ENCODE measurements at places on chromosomes 12 and 14.
A peak's percentile ranks its signal among the peaks of the same experiment; 100 is the strongest.

DNA sequence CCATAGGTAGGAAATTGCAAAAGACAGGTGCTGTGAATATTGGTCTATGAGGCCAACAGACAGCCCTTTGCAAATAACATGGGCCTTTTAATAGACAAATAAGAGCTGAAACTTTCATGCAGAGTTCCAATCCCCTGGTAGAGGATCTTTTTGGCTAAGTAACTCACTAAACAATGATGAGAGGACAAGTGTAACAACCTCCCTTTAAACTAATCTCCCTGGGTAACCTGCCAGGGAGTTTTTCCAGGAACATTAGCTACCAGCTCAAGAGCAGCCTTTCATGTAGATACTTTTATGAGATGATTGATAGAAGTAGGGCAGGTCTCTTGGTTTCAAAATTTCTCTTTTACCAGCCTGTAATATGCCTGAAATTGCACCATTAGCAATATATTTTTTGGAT, 13.8 kb upstream of the CACNA1C start:
- no peak for DNase-seq

- DNase-seq = no peak
Observed at GRCh38 chr12:106127338-106128126, 11.2 kb downstream of the NUAK1 start.

DNA sequence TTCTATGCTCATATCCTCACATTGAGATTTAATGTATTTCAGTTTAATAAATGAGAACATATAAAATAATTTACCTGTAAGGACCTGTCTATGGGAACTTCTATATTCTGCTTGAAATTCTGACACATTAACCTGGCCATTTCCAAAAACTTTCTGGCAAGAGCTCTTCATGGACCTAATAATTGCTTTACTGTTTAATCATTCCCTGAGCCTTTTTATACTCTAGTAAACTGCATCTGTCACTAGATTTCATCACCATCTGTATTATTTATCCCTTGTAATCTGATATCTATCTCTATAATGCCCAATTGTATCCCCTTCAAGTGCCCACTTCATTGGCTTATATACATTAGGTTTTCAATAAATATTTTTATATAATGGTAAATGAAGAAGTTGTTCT, 327.7 kb downstream of the RAD51B start:
- no peak for DNase-seq

DNA sequence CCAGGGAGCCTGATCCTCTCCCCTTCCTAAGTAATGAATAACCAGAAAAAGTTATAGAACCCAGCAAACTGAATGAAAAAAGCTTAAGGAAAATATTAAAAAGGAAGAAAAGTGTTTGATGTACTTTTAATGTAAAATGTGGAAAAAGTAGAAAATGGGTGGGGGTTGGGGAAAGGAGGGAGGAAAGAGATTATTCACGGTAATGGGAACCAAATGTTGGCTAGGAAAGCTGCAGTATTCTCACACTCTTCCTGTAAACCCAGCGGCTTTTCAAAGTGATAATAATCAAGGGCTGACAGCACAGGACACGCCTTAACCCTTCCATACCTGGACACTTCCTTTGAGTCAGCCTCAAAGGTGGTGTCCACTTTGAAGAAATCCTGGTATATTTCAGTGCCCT, 139.2 kb downstream of the TGFB3 start:
- DNase-seq = no peak

- DNase-seq = no peak
Observed at GRCh38 chr12:52643233-52644077, 8.6 kb downstream of the KRT2 start.

- no peak for DNase-seq
Observed at GRCh38 chr12:113860950-113861349, 105.2 kb downstream of the RBM19 start.

- no peak for DNase-seq
Observed at GRCh38 chr14:21940887-21941856, 267.6 kb upstream of the OR4E1 start.

DNA sequence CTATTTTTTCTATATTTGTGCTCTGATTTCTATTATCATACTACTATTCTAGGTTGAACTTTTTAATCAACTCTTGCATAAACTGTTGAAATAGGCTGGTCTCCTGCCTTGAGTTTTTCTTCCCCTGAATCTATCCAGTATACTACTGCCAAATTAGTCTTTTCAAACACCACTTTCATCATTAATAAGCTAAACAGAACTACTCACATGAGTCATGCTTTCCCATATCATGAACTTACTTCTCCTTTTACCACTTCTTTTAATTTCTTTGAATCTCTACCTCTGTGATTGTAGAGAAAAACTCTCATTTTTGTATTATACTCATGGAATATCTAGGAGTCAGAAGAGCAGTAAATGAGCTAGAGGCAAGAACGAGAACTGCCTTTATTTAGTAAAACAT, 340.3 kb upstream of the PDE3A start:
- DNase-seq = no peak

GRCh38 chr12:26691234-26691970, 141.6 kb downstream of the ITPR2 start:
- DNase-seq = no peak

GRCh38 chr12:1282670-1283315, 291.8 kb downstream of the ERC1 start:
- DNase-seq = no peak

- peak; percentile 47 for DNase-seq
Observed at GRCh38 chr12:11553871-11554533, 95.5 kb upstream of the ETV6 start.

DNA sequence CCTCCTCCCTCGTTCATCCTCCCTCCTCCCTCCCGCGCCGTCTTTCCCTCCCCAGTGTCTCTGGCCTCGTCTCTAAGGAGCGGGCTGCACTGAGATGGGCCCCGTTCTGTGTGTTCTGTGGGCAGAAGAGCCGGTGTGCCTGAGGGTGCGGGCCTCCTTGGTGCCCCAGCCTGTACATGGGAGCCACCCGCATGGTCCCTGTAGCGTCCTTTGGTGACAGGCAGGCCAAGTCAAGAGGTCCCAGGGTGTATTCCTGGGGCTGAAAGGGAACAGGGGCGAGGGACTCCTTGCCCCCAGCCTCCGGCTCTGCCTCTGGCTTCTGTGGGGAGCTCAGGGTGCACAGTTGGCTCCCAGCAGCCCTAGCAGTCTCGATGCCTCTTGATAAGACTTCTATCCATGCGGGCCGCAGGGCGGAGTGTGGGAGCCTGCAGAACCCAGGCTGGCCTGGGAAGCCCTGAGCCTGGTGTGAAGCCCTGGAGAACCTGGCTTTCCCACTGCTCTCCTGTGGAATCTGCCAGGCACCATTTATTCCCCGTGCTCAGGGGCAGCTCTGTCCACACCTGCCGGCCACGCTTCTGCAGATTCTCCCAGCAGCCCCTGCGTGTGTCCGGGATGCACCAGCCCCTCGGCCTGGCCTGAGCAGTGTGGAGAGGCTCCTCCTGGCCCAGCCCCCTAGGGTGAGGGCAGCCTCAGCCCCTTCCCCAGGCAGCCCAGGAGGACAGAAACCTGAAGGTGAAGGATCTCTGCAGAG, 181.3 kb downstream of the KIF26A start:
- DNase-seq = no peak

DNA sequence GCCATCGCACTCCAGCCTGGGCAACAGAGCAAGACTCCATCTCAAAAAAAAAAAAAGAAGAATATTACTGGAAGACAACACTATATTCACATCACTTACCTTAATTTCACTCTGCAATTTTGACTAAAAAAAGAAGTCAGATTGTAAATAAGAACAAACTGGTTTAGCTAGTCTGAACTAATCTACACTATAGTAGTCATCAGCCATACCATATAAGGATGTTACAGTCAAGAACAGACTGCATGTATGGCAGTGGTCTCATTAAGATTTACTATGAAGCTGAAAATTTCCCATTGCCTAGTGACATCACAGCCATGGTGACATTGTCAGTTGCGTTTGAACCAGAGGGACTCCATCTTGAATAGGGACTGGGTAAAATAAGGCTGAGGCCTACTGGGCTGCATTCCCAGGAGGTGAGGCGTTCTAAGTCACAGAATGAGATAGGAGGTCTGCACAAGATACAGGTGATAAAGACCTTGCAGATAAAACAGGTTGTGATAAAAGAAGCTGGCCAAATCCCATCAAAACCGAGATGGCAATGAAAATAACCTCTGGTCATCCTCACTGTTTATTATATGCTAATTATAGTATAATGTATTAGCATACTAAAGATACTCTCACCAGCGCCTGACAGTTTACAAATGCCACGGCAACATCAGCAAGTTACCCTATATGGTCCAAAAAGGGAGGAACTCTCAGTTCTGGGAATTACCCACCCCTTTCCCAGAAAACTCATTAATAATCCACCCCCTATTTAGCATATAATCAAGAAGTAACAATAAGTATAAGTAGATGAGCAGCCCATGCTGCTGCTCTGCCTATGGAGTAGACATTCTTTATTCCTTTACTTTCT, 51.2 kb downstream of the OSBPL8 start:
- DNase-seq = no peak

DNA sequence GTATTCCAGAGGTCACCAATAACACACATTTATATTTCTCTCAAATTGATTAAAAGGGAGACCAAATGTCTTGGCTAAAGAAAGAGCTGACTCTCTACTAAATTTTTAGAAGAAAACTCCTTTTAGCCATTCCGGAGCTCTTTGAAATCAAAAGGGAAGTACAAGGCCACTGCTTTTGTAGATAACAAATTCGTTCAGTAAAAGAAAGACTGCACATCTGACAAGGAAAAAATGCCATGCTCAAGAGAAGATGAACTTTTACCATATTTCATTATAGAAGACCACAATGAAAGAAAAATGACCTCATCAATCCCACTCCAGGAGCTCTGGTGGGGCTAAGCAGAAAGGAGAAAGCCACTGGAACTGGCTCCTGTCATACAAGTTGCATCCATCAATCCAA, 57.6 kb downstream of the SPTSSA start:
- no peak for DNase-seq

- DNase-seq = no peak
Observed at GRCh38 chr12:2453761-2454090, 341.0 kb upstream of the FKBP4 start.

- no peak for DNase-seq
Observed at GRCh38 chr14:75018694-75019093, 16.0 kb downstream of the EIF2B2 start.

GRCh38 chr14:64646103-64646502, 58.1 kb upstream of the PLEKHG3 start:
- no peak for DNase-seq
